ENCODE measurements at places on chromosomes 2 and 18. TPM values are rescaled to one million over a fixed set of nuclear protein-coding genes. Genes with fewer than 3 reads are reported as not detected.

MTX2 gene
- 23.2 TPM for total RNA-seq

CHCHD5 gene
- total RNA-seq, result 7.2 TPM

CFAP210 gene
- total RNA-seq, result not detected

ACVR1C gene
- under 0.01 TPM for total RNA-seq

LCT gene
- not detected for total RNA-seq

TEKT4 gene
- total RNA-seq, result not detected

RELCH gene
- 21.2 TPM for total RNA-seq

SLC9A2 gene
- not detected for total RNA-seq

CTLA4 gene
- total RNA-seq, result 1.3 TPM

RAB27B gene
- not detected for total RNA-seq

KLHL14 gene
- total RNA-seq, result 0.39 TPM
